Femur (tissue), 1 donor: ENCODE measurements at places on chromosomes 6 and 20.

DNA sequence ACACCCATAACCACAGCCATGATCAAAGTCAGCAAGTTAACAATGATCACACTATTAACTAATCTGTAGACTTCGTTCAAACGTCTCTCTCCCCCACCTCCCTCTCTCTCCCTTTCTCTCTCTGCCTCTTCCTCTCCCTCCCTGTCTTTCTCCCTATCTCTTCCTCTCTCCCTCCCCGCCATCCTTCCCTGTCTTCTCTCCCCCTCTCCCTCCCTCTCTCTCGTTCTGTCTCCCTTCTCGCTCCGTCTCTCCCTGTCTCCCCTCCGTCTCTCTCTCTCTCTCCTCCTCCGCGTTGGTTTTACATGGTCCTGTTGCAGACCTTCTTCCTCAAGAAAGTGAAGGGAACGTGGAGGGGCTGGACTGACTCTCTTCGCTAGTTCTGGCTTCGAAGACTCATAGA, 308.9 kb upstream of the FOXQ1 start:
- DNase-seq = no peak

- no peak for DNase-seq
Measured at GRCh38 chr6:22082218-22082617, 214.6 kb downstream of the PRL start.

DNA sequence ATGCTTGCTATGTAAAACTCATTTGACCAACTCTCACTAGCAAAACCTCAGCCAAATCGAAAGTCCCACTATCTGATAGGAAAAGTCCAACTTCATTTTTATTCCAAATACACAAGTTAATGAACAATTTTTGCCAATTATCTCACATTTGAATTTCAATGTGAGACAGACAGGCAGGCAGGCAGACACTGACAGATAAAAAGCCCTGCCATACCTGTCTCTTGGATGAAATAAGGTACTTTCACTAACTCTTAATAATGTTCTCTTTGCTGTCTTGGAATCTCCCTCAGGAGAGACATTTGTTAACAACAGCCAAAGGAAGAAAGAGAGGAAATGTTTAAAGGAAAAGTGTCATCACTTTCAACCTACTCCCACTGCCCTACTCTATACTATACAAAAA, 82.0 kb downstream of the RNGTT start:
- DNase-seq = no peak

GRCh38 chr20:14470231-14470899, 133.0 kb upstream of the FLRT3 start:
- no peak for DNase-seq

- DNase-seq = no peak
Measured at GRCh38 chr20:38863024-38863851, 57.7 kb downstream of the PPP1R16B start.

DNA sequence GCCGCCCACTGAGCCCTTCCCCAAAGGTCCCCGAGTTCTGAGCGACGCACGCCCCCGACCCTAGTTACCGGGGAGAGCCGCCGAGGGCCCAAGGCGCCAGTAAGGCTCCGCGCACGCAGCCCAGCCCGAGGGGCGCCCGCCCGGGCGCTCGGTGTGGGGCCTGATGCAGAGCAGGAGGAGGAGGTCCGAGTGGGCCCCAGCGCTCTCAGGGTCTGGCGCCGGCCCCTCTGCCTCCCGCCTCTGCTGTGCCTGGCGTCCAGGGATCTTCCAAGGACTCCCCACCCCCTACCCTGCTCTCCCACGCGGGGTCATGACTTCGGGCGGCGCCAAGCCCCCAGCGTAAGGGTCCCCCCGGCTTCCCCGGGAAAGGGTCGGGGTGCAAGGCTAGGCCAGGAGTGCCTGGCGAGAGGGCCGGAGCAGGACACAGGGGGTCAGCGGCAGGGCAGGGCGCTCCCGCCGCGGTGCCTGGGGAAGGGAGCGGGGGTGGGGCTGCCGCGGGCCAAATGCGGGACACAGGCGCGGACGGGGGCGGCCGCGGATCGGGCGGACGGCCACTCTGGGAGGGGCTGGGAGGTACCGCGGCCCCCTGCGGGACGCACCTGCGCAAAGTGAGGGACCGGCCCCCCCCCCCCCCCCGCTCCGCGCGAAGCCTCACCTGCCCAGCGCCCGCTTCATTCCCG, 637 bp downstream of the ABHD12 start:
- peak; percentile 57 for DNase-seq

GRCh38 chr20:16691381-16691780, 38.4 kb upstream of the SNRPB2 start:
- DNase-seq = no peak

DNA sequence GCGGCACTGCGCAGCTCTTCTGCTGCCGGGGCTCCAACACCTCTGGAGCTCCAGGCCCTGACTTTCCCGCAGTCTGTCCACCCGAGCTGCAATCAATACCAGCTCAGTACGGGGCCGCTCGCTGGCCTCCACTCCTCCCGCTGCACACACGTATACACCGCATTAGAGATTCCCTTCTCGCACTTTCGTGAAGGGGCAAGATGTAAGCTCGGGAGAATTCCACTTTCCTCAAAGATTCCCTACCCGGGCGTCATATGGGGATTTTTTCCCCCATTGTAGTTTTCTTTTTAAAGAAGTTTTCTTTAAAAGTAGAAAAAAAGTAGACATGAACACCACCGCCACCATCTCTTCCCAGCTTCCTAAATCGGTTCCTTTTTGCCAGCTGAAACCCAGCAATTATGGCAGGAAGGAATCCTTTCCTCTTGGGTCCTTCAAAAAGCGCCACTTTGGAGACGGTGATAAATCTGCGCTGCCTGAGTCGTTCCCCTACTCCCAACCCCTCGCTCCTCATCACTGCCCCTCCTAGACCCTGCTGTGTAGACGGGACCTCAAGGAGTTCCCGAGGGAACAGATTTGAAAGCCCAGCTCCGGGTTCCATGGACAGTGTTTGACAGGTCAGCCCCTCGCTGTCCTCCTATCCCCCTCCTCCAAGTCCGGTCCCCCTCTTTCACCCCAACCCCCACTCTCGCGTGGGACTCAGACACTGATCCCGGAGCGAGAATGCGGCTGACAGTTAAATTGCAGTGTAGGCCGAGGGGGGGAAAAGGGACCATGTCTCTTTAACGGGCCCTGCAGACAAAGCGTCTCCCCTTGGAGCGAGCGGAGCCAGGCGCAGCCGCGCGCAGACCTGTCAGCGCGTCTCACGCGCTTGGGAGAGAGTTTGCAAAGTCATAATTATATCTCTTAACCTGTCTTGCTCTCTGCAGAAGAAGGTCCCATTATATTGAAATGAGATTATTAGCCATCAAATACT, 39.5 kb downstream of the NCR2 start:
- DNase-seq = peak; percentile 54

DNA sequence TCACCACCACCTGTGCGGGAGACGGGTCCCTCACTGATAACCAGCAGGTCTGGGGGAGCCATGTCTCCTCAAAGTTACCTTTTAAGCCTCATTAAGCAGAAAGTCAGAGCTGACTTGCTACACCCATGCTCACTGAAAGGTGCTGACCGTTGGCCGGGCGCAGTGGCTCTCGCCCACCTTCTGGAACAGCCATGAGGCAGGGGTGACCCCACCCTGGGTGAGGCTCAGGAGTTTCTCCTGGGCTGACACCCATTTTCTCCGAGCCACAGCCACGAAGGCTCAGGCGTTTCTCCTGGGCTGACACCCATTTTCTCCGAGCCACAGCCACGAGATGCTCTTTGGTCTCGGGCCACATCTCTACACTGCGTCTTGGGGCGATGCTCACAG, 10.2 kb downstream of the BHLHE23 start:
- no peak for DNase-seq

GRCh38 chr6:33424855-33425667, 5.2 kb downstream of the SYNGAP1 start:
- DNase-seq = peak; percentile 39

DNA sequence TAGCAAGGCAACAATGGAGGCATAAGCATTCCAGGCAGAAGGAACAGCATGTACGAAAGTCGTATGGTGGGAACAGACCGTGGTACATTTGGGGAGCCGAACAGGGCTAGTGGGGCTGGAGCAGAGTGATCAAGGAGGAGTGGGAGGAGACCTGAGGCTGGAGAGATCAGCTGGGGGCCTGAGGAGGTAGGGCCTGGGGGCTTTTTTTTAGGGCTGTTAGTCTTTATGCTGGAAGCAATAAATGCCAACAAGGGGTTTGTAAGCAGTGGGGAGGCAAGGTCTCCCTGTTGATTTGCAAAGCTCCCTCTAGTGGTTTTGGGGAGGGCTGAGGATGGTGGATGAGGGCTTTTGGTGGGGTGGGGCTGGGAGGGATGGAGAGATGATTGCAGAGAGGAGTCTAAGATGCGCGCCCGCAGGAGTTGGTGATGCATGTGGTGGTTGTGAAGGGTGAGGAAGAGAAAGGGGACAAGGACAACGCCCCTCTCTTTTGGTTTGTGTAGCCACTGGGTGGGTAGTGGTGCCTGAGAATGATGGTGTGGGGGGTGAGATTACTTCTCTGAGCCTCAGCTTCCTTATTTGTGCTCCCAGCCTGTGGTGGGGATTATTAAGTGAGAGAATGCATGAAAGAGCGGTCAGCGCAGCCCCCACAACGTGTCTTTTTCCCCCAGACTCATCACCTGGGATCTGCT, 74.1 kb upstream of the TOX2 start:
- DNase-seq = no peak

GRCh38 chr6:46903175-46903574, 18.6 kb downstream of the ADGRF5 start:
- DNase-seq = no peak

GRCh38 chr20:23240519-23240918, 110.1 kb upstream of the NXT1 start:
- no peak for DNase-seq

DNA sequence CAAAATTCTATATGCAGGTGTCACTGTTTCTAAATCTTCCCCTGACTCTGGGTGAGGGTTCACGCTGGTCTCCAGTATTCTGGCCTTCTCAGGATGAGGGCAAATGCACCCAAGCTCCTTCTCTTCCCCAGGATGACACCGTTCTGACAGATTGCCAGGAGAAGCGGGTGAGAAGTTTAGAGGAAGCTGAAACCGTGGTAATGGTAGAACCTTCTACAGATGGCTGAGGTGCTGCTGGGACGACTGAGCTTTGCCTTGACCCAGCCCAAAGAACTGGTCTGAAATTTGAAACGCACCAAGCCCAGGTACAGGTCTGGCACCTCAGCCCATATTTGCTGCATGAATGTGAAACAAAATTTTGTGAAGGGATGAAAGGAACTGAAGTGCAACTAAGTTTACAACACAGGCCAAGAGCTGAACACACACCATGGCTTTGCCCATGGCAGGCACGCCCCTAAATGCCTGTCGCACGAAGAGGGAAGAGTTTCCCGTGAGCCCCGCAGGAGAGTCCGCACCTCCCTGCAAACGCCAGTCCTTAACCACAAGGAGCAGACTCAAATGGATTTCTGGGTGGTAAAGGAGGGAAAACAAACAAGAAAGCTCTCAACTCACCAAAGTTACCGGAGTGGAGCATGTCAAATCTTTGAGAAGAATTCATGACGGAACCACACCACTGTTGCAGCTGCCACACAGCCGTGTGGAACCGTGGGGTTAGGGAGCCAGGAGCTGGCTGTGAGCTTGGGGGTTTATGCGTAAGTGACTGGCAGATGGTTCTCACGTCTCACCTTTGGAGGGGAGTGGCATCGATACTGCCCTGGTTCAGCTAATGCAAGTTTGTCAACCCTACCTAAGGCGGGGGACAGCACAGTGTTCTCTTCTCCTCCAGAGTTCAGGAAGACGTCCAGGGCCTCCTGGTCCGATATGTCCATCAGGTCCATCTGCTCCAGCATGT, 138.9 kb downstream of the DTNBP1 start:
- no peak for DNase-seq

DNA sequence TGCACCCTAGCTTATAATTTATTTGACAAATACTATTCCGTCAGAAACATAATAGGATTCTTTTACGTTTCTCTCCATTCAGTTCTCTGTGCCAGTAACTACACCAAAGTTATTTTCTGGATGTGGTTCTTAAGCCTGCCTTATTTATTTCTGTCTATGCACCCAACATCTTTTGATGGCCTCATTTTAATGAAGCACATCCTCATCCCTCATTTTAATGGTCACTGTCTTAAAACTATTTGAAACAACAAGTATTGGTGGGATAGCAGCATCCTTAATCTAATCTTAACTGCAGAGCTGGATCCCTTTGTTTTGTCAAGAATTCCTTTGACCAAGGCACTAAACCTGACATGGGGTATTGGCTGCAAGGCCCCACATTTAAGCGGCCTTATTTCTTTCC, 11.0 kb downstream of the FAM135A start:
- DNase-seq = no peak

- DNase-seq = no peak
Measured at GRCh38 chr6:136809091-136809860, 13.1 kb upstream of the PEX7 start.

DNA sequence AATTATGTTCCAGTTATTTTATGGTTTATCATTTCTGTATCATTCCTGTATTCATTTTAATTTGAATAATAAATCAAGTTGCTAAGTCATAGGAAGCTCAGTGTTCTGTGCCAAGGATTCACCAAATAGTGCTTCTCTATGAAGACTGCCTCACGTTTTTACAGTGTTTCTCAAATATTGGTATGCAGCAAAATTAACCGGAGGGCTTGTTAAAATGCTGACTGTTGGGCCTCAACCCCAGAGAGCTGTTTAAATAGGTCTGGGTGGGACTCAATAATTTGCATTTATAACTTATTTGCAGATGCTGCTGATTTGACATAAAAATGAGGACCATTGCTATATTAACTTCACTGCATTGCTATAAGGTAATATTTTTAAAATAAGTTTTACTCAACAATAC, 166.7 kb downstream of the TINAG start:
- no peak for DNase-seq

DNA sequence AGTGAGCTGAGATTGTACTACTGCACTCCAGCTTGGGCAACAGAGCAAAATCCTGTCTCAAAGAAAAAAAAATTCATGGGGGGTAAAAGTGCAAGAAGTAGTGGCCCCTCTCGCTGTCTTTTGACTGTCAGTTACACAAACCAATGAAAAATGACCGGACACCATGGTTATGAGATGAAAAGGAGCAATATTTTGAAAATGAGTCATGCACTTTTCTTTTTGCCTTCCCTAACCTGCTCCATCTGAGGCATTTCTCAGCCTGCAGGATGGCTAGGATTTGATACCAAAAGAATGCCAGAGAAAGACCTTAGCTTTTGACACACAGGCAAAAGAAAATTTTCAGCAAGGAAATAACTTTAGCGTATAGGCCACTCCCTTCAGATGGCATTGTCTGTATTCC, 181.7 kb upstream of the ARID1B start:
- no peak for DNase-seq

- peak; percentile 76 for DNase-seq
Measured at GRCh38 chr20:10466325-10466724, 31.2 kb downstream of the SLX4IP start.

- DNase-seq = no peak
Measured at GRCh38 chr20:58788896-58789544, 61.7 kb downstream of the GNAS-AS1 start.

DNA sequence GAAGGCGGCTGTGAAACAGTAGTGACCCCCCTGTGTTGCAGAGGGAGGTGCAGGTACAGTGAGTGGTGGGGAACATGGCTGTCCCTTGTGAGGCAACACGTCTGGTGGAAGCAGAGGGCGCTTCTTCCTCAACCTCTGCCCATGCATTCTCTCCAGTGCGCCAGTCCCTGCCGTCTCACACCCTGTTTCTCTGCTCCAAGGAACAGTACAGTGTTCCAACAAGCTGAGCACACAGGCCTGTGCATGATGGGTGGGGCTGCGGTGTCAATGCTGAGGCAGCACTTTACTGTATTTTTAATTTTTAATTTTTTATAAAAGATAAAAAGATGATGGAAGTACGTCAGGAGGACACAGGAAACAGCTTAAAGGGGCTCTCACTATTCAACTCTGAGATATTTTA, 32.5 kb downstream of the CST2 start:
- no peak for DNase-seq

GRCh38 chr6:108039681-108040080, 34.9 kb downstream of the OSTM1 start:
- DNase-seq = no peak
